ENCODE measurements at places on chromosomes 5 and 9. TPM values are rescaled to one million over a fixed set of nuclear protein-coding genes. Genes with fewer than 3 reads are reported as not detected.

Gene ZDHHC11B
- 42.8 TPM for total RNA-seq

Gene RMI1
- 24.2 TPM for total RNA-seq

Gene GLDC
- total RNA-seq = 42.9 TPM

Gene PDE4D
- total RNA-seq = 13.2 TPM

Gene SOHLH1
- total RNA-seq = not detected

Gene PIP5K1B
- 0.27 TPM for total RNA-seq

Gene PRDM9
- not detected for total RNA-seq

Gene PHF24
- 3.1 TPM for total RNA-seq

Gene SDHA
- total RNA-seq = 81.3 TPM

Gene PLAC8L1
- 2.2 TPM for total RNA-seq

Gene TNC
- total RNA-seq = 34.5 TPM

Gene TRIM7
- total RNA-seq = 0.93 TPM

Gene ECM2
- total RNA-seq = 0.20 TPM

Gene HAVCR1
- not detected for total RNA-seq

Gene PKN3
- 4.3 TPM for total RNA-seq

Gene LRRC70
- total RNA-seq = 0.91 TPM

Gene HAVCR2
- not detected for total RNA-seq

Gene PCDHGA10
- total RNA-seq = 16.6 TPM

Gene SLC6A3
- 22.4 TPM for total RNA-seq

Gene OCLN
- 4.3 TPM for total RNA-seq

Gene UBLCP1
- 24.3 TPM for total RNA-seq

Gene KCNV2
- not detected for total RNA-seq

All from glutamatergic neuron (in vitro differentiated cells).